ENCODE measurements at places on chromosomes 16 and 17.

GRCh38 chr17:77581480-77581879 lies 377.0 kb upstream of the TNRC6C start:
- no peak for DNase-seq

GRCh38 chr16:26988186-26988585 lies 78.5 kb upstream of the C16orf82 start:
- DNase-seq = no peak

DNA sequence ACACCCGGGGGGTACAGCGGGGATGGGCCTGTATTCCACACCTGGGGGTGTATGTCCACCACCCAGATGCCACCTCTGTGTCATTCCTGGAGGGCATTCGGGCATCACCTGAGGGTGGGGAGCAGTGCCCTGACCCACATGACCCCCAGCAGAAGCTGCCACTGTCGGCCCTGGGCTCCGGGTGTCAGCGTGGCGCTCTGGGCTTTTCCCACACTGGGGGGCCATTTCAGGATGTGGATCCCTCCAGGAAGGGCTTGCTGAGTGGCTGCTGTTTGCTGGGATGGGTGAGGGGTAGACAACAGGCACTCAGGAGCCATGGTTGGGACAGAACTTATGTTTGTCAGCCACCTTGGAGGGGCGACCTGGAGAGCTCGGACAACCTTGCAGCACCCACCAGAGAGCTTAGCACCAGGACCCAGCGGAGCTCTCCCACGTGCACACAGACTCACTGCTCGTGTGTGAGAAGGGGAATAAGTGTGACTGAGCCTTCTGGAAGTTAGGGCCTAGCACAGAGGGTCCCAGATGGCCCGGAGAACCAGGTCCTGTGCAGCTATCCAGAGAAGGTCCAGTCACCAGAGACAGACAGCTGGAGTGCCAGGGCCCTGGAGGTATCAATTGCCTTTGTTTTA lies 102.7 kb downstream of the METRNL start:
- peak; percentile 2 for DNase-seq

DNA sequence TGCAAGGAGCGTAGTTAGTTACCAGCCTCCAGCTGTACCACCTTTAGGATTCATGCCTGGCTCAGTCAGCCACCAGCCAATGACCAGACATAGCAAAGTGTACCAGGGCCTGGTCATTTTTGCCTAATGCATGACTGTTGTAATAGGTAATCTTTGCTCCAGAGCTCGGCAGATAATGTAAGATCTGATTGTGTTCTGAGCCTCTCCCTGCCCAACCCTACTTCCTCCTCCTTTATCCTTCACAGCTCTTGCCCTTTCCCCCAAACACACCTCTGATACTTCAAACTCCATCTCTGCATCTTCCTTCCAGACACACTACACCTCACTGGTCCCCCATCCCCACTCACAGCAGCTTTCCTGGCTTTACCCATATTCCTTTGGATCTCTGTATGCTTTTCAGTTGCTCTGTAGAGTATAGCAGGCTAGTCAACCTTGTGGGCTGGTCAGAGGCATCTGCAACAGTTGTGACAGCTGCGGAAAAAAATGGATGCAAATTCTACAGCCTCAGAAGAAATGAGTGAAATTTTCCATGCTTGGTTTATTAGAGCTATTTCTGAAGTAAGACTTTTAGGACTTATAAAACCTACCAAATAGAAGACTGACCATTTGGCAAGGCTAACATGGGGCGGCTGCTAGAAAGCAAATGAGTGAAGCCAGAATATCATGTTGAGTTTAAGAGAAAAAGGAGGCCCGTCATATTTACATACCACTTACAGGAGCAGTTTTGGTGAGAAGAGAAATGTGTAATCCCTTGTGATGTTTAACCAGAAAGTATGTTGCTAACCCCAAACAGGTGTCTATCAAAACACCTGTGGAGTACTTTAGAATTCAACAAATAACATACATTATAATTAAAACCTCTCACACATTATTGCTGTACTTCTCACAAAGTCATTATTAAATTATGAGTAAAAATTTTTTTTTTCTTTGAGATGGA lies 19.9 kb upstream of the C16orf87 start:
- DNase-seq = no peak

- no peak for DNase-seq
Observed at GRCh38 chr16:12024429-12024828, 47.9 kb downstream of the SNX29 start.

GRCh38 chr16:16096121-16096857 lies 127.0 kb downstream of the ABCC6 start:
- DNase-seq = no peak

DNA sequence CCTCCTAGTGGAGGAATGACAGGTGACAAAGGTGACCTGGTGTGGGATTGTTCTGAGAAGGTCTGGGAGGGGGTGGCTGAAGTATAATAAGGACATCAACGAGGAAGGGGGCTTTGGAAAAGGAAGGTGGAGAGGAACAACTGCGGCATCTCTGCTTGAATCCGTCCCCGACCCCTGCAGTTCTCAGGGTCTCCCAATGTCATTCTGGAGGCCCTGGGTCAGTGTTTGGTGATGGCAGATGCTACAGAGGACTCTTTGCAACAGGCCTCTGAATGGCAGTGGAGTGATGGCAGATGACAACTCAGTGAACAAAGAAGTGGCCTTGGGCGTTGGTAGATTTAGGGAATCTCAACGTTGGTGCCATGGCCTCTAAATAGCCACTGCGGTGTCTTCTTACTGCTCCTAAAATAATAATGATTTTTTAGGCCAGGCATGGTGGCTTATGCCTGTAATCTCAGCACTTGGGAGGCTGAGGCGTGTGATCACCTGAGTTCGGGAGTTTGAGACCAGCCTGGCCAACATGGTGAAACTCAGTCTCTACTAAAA lies 1.3 kb downstream of the ENGASE start:
- no peak for DNase-seq

DNA sequence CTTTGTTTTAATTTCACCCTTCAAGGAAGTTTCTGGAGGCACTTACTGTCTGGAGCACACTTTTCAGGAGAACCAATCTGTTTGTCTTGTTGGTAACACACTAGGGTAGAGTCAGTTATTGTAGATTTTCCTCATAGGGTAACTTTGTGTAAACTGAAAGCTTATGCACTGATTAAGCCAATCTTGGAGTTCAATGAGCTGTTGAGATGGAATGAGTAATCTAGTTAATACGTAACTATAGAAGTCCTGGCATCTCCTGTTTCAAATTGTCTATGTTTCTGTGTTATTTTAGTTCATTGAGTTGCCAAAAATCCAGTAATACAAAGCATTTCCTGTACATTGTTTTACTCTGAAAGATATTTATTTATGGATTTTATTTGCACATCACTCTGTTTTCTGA lies 111.6 kb upstream of the HAS3 start:
- DNase-seq = no peak

DNA sequence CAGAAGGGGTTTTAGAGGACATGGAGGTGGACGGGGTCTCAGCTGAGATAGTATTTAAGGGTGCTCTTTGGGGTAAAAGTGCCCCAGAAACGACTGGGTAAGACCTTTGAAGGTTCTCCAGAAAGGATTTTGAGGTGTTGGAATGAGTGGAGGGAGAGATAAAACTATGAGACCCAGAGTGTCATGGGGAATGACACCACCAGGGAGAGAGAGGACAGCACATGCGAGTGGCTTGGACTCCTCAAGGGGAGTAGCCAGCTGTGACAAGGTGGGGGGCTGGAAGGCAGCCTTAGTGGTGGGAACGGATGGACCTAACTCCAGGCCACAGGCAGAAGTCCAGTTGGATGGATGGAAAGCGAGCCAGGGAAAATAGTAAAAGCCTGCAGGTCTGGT lies 19.2 kb upstream of the PITPNM3 start:
- no peak for DNase-seq

DNA sequence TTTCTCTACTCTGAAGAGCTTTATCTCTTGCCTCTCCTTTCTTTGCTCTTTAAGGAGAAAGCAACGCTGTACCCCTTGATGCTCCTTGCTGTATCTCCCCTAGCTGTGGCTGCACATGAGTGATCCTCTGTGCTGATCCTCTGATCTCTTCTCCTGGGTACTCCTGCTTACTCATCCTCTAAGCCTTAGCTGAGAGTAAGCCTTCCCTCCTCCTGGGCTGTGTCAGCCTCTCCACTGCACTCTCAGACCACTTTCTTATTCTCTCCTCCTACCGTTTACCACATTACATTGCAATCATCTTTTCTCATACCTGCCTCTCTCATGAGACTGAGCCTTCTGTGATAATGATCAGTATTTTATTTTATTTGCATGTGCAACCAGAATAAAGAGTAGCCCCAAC lies 25.1 kb downstream of the SOX9 start:
- no peak for DNase-seq

DNA sequence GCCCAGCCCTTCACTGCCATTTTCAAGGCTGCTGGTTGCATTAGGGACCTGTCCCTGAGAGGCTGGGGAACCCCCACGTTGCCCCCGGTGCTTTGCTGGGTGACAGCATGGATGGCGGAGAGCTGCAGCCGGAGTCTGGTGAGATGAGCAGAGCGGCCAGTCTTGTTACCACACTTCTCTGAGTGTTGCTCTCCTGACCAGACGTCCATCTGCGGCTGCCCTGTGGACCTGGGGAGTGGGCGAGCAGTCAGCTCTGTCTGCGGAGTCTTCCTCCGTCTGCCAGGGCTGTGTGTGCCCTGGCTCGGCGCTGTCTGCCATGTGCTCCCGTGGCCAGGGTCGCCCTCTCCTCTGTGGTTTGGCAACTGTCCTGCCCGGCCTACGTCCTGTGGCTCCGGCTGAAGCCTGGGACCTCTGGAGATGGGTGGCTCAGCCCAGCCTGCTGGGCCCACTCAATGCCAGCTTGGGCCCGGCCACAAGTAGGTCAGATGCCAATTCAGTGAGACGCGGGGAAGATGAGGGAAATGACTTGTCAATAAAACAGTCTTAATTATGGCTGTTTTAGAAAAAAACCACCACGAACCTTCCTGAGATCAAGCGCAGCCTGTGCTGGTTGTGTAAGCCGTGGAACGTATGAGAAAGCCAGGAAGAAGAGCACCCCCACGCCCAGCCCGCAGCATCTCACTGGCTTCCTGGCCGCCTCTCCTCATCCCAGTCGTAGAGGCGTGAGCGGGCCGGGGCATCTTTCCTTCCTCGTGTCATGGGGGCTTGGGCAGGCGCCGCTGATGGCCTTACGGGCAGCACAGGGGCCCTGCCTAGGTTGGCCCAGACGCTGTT lies 7.9 kb downstream of the KCTD5 start:
- DNase-seq = no peak

DNA sequence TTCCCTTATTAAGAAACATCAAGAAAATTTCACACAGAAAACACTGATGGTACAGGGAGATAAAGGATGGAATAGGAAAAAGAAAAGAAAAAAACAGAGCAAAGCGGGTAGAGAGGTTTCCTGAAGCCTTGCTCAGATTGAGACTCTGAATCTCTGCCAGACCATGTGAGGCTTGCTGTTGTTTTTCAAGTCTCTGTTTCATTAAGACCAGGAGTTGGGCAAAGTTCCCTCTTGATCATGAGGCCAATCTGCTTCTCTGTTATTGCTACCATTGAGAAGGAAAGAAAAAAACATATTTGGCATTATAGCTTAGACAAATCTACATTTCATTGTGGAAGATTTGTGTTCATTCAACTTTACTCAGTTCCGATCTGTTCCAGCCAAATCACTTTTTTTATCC lies 201.6 kb upstream of the SOX9 start:
- DNase-seq = no peak

DNA sequence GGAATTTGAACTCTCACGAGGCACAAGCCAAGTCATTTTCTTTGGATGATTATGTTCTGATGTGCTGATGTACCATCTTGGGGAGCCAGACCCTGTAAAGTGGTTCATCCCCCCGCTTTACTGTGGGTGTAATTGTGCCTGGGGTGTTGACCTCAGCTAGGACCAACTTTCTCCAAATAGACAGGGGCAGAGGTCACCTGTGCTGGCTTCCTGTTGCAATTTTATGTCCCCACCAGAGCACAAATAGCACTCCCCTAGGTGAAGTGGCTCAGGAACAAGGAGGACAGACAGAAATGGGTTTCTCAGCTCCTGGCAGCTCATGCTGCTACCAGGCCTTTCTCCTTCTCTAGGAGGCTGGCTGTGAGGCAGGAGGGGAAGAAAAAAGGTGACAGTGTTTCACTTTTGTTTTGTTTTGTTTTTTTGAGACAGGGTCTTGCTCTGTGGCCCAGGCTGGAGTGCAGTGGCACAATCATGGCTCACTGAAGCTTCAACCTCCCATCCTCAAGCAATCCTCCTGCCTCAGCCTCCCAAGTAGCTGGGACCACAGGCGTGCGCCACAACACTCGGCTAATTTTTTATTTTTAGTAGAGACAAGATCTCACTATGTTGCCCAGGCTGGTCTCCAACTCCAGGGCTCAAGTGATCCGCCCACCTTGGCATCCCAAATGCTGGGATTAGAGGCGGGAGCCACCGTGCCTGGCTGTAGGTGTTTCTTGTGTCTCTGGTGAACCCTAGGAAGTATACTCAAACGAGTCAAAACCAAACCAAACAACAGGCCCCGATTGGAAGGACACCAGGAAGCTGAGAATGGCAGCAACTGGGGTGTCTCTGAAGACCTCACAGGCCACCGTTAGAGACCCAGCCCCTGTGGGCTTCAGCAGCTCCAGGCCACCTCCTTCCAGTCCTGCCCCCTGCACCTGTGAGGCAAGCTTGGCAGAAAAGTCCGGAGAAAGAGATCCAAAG lies 32.5 kb upstream of the WFIKKN2 start:
- no peak for DNase-seq

DNA sequence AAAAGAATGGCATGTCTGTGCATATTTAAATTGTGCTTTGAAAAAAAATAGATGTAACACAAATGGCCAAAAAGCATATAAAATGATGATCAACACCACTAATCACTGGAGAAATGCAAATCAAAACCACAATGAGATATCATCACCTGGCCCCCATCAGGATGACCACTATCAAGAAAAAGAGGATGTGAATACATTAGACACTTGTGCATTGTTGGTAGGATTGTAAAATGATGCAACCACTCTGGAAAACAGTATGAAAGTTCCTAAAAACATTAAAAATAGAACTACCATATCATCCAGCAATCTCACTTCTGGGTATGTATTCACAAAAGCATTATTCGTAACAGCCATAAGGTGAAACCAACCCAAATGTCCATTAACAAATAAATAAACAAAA lies 91.5 kb downstream of the SPAG9 start:
- DNase-seq = no peak

DNA sequence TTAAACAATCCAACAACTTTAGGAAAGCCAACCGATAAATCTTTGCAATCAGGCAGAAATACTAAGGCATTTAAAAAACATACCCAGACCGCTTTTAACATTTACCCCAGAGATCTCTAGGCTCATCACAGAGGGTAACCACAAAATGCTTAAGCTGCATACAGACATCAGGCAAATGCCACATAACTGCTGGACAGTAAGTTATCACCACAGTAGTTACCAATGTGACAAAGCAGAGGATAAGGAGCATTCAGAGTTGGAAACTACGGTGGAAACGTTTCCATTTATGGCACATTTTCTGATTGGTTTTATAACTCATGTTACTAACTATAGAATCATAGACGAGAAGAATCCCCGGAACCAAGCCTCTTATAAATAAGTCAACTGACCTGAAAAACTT lies 77.5 kb downstream of the KANSL1 start:
- DNase-seq = no peak

DNA sequence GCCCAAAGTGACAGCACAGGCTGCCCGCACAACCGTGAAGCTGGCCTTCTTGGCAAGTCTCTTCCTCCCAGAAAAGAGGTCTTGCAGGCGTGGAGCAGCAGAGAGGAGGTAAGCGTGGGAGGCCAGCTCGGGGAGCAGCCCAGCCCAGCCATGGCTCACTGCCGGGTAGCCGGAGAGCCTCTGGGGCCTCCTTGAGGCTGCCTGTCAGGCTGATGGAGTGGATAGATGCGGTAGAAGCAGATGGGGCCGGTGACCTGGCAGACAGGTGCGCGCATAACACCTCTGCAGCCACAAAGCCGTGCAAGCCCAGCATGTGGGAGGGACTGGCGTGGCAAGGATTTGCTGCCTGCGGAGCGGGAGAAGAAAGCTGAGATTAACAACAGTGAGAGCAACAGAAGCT lies 17.1 kb upstream of the DOK4 start:
- DNase-seq = peak; percentile 50
